ENCODE measurements at places on chromosomes 6 and 20. TPM values are rescaled to one million over a fixed set of nuclear protein-coding genes. Genes with fewer than 3 reads are reported as not detected.

RAB44 gene
- total RNA-seq = under 0.01 TPM

RSPH4A gene
- total RNA-seq = under 0.01 TPM

C6orf15 gene
- total RNA-seq = not detected

THBD gene
- total RNA-seq = 18.0 TPM

SPATA25 gene
- 0.28 TPM for total RNA-seq

LIME1 gene
- total RNA-seq = 3.3 TPM

ZBTB9 gene
- 7.1 TPM for total RNA-seq

NOX3 gene
- total RNA-seq = not detected

HELZ2 gene
- 32.1 TPM for total RNA-seq
